ENCODE measurements at places on chromosomes 16 and 17.

DNA sequence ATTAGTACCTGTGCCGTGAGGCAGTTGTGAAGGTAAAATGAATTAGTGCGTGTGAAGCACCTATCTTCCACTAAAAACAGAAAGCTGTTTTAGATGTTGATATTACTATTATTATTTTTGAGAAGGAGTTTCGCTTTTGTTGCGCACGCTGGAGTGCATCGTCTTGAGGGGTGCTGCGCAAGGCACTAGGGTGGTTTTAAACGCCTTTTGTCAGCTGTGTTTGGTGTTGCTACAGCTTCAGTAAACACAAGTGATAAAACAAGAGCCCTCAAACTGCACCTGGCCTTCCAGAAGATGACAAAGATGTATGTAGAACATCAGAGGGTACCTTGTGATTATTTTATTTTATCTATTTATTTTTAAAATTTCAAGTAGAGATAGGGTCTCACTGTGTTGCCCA is 38.2 kb downstream of the PLCG2 start:
- no peak for DNase-seq

DNA sequence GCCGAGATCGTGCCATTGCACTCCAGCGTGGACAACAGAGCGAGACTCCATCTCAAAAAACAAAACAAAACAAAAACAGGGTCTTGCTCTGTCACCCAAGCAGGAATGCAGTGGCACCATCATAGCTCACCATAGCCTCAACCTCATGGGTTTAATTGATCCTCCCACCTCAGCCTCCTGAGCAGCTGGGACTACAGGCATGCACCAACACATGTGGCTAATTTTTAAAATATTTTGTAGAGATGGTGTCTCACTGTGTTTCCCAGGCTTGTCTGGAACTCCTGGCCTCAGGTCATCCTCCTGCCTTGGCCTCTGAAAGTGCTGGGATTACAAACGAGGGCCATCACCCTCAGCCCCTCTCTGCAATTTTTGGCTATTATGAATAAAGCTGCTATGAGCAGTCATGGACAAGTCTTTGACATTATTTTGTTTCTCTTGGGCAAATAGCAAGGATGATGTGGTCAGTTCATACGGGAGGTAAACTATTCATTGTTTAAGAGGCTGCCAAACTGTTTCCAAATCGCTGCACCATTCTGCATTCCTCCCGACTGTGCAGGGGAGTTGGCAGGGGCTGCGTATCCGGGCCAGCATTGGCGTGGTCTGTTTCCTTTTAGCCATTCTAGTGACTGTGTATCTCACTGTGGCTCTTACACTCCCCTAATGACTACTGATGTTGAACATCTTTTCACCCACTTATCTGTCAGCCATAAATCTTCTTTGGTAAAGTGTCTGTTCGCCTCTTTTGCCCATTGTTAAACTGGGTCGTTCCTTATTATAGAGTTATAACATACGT is 21.1 kb downstream of the EIF4A3 start:
- no peak for DNase-seq

- DNase-seq: no peak
These were observed 16.6 kb downstream of the GOSR1 start for GRCh38 chr17:30493780-30494179.

DNA sequence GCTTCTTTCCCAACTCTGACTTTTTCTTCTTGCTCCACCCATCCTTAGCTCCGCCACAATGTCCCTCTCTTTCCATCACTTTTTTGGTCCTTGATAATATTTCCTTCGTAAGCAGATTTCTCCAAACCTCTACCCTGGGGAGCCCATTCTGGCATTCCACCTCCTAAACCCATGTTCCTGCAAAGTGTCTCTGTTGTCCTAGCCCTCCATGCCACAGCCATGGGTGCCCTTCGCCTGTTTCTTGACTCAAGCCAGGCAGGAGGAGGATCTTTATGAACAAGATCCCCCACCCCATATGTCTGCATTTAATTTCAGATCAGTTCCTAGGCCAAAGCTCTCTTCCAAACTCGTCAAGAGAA is 42.4 kb downstream of the GAS7 start:
- no peak for DNase-seq

DNA sequence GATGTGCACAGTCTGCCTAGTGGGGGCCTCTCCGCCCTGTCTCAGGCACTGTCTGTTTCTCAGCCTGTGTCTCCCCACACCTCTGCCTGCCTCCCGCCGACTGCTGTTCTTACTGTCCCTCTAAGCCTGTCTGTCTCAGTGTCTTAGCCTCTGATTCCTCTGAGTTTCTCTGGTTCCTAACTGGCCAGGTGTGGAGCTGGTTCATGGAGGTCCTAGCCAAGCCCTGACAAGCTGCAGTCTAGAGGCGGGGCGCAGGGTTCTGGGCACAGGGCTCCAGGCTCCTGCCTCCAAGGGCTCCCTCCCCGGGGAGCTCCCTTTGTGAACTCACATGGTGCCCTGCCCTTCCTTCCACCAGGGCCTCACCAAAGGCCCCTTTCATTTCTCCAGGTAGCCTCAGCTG is 19.4 kb downstream of the C17orf100 start:
- DNase-seq: no peak

- DNase-seq: no peak
These were observed 281.5 kb downstream of the HS3ST3A1 start for GRCh38 chr17:13320046-13320785.

DNA sequence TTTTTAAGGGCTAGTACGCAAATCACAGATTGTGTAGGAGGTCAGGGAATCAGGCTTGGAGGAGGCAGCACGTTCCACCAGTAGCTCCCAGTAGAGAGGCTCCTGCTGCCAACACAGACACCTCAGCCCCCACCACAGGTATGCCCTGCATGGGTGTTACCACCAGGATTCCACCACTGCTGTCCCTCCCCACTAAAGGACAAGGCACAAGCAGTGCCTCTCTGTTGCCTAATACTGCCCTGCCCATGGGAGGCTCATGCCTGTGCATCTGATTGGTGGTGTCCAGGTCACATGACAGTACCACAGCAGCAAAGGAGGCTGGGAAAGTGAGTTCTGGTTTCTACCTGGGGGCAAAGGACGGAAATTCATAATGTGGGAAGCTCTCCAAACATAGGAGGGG is 33.6 kb upstream of the CACNG4 start:
- no peak for DNase-seq

DNA sequence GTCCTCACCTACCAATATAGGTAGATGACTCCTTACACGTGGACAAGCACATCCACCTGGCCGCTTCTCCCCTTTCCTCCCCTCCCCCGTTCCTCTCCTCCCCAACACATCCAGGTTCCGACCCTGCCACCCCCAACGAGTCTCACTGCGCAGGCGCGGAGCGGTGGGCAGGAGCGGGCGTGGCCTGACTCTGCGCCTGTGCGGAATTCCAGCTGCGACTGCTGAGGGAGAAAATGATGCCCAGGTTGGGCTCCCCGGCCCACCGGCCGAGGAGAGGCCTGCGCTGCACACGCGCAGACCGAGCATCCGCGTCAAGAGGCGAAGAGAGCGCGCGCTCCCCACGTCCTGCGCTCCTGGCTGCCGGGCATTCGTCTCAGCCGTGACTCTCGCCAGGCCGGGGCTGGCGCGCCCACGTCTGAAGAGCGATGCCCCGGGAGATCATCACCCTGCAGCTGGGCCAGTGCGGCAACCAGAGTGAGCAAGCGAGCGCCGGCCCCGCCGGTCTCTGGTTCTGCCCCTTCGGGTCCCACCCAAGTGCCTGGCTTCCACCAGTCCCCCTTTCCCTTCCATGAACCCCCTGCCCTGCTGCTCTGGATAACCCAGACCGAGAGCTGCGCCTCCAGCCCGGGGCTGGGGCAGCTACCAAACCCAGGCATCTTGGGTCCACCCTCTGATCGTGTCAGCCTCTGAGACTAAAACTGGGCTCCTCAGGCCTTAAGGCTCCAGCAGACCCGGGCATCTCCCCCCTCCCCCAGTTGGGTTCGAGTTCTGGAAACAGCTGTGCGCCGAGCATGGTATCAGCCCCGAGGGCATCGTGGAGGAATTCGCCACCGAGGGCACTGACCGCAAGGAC is at the start of gene TUBG2:
TUBG2 (plus strand) TSS at position 206 of the 853 bp plus-strand sequence; CDS start at position 426, 220 bp downstream.
- peak; percentile 89 for DNase-seq
